ENCODE measurements at places on chromosomes 11 and 22. TPM values are rescaled to one million over a fixed set of nuclear protein-coding genes. Genes with fewer than 3 reads are reported as not detected.

DNA sequence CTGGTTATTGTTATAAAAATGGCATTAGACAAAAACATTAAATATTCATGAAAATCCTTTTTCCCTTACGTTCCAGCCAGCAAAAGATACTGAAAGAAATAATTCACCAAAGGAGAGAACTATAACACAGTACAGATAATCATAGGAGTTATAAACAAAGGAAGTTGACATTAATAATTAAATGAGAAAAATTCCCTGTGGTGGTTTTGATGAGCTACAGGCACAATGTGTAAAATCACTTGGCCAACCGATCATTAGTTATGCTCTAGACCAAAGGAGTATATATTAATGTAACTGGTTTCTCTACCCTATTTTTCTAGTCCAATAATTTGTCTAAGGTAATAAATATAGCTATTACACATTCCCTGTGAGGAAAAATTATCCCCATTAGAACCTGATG, 534.7 kb downstream of the CNTN5 start:
- no peak for DNase-seq

The MS4A6E gene
- not detected for total RNA-seq

DNA sequence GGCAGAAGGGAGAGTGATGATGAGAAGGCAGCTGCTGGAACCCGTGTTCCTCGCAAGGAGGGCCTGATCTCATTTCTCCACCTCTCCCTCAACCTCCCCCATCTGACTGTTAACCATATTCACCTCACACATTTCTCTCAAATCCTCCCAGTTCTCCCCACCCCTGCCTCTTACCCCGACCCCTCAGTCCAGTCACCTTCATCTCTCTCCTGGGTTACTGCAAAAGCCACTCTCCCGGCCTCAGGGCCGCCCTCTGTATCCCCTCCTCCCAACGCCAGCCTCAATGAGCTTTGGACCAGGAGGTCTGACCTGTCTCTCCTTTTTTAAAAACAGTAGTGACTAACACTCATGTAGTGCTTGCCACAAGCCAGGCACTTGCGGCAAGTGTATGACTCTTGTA, 29.5 kb upstream of the LMO1 start:
- no peak for DNase-seq

DNA sequence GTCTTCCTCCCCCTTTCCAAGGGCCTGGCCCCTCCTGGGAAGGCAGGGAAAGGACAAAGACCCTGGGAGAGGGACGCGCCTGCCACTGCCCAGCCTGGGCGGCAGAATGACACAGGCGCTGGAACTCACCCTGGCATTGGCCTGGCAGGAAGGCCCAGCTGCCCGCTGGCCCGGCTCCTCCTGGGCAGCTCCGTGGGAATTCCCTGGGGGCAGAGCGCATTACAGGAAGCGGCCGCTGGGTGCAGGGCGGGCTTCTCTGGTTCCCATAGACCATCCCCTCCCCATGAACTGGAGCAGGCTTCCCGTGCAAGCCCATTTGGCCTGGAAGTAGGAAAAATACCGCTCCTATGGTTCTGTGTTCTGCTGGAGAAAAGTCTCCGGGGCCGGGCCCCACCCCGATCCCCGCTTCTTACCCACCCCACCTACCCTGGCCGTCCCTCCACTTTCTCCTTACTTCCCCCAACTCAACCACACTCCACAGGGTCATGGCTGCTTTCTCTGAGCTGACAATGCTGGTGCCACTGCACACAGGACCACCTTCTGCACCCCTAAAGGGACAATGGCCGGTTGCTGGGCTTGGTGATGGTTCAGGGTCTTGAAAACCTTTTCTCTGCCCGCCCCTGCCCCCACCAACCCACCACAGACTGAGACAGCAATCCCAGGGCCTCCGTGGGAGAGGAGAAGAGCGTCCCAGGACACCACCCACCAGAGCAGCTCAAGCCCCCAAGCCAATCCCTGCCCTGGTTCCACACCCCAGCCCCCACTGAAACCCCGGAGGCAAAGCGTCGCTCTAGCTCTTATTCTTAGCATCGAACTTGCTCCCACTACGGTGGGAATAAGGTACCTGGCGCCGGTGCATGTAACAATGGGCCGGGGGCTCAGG, 58.9 kb downstream of the LINC01488 start:
- no peak for DNase-seq

DNA sequence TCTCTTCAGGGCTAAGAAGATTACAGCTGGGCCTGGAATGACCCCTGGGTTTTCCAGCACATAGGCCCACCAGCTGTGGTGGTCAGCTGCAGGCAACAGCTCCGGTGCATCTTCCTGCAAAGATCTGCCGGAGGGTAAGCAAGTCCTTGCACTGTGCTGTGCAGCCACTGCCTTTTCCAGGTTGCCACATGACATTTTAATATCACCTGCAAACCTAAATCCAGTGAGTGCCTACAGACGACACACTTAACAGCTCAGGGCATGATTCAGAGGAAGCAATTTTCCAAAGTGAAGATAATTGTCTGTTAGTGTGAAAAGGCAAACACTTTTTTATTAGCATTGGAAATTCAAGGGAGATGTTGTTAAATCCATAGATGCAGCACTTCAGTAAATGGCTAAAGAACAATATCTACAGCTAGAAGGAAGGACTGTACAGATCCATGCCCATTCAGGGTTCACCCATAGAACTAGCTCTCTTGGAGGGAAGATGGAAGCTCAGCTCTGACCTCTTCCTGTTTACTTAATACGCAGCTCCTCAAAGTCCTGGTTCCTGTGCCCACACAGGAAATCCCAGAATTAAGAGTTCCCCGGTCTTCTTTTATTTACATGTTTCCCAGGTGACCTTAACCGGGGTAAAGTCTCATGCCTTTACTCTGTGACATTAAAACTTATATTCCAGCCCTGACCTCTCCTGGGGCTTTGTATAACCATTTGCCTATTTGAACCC, 13.3 kb upstream of the NRIP3 start:
- no peak for DNase-seq

DNA sequence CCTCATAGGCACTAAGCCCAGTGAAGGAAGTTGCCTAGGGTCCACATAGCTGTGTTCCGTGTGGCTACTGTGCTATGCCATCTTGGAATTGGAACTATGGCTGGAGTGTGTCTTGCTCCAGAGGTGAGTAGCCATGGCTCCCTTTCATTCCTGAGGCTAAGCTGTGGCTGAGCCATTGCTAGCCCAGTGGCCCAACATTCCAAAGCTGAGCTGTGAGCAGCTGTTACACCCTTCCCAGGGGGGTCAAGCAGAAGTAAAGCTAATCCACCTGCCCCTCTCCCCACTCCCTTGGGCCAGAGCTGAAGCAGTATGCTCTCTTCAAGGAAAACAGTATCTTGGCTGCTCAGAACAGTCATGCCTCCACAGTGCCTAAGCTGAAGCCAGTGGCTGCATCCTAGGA, 51.1 kb downstream of the USP35 start:
- DNase-seq, result no peak

- no peak for DNase-seq
Observed at GRCh38 chr11:134386945-134387344, 25.1 kb downstream of the B3GAT1 start.

The KREMEN1 gene
- 3.1 TPM for total RNA-seq

DNA sequence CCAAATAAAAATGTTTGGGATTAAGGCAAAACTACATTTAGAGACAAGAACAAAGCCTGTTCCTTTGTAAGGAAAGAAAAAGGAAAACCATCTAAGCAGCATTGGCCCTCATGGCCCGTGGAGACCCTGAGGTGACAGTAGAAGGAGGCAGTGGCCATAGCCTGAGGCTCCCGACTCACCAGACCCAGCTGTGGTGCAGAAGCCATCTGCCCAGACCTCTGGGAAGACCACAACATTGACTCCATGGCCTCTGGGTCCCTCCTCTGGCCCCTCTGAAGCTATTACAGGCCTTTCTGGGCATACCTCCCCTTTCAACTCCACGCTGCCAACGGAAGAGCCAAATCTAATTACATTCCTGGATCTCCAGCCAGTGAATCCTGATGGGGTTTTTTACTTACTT, 6.4 kb downstream of the PRAME start:
- DNase-seq, result peak; percentile 24

DNA sequence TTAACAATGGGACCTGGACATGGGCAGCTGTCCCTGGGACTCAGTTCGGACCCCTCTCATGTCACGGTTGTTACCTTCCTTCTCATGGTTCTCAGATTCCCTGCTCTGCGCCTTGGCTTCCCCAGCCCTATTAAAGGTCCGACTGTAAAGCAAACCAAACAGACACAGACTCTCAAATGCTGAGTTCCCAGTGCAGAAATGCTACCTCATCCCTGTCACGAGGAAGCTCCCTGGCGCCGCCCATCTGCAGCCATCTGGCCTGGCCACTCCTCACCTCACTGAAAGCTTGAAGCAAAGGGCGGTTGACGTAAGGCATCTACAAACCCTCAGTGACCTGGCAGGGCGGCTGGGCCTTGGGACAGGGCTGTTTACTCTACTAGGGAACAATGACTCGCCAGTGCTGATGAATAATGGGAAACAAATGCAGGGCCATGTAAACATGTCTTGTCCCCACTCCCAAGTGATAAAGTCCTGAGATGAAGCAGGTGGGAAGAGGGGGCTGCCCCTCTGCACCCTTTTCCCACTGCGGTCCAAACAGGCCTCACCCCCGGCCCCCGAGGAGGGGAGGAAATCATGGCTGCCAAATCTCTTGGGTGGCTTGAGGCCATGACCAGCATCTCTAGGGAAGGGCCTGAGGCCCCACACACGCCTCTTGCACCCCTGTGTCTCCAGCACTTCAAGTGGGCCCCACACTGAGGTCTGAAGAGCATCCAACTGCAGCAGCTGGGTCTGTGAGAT, 49.3 kb downstream of the SCUBE1 start:
- no peak for DNase-seq

- no peak for DNase-seq
Observed at GRCh38 chr11:57622263-57622662, 24.8 kb downstream of the SERPING1 start.

The FOLR1 gene
- total RNA-seq, result not detected

DNA sequence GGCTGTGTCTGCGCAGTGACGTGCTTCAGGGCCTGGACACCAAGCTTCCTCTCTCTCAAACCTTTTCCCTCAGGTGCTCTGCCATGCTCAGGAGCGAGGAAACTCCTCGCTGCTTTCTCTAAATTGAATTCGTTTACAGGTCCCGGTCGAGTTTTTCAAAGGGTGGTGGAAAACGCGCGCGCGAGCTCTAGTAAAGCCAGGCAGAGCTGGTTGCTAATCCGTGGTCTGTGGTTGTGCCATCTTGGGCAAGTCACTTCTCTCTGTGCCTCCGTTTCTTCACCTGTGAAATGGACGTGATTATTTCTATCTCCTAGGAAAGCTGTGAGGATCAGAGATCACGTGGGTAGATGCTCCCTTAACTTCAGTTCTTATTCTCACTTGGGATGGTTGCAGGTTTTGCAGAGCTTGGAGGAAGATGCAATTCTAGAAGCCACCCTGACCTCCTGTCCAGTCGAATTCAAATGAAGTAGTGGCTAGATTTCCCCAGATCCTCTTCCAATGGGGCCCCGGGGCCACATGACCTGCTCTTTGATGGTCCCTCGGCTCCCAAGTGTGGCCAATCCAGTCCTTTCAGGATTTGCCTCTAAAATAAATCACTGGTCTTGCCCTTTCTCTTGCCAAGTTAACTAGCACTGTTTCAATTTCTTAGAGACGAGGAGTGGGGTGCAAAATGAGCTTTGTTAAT, 10.5 kb upstream of the ALX4 start:
- DNase-seq, result no peak

The C11orf86 gene
- total RNA-seq, result not detected

GRCh38 chr22:23180893-23181720, 798 bp downstream of the BCR start:
- no peak for DNase-seq

- DNase-seq, result no peak
Observed at GRCh38 chr11:113521737-113522517, 46.7 kb upstream of the DRD2 start.

The HIC2 gene
- total RNA-seq, result 23.5 TPM

The FGF19 gene
- not detected for total RNA-seq

DNA sequence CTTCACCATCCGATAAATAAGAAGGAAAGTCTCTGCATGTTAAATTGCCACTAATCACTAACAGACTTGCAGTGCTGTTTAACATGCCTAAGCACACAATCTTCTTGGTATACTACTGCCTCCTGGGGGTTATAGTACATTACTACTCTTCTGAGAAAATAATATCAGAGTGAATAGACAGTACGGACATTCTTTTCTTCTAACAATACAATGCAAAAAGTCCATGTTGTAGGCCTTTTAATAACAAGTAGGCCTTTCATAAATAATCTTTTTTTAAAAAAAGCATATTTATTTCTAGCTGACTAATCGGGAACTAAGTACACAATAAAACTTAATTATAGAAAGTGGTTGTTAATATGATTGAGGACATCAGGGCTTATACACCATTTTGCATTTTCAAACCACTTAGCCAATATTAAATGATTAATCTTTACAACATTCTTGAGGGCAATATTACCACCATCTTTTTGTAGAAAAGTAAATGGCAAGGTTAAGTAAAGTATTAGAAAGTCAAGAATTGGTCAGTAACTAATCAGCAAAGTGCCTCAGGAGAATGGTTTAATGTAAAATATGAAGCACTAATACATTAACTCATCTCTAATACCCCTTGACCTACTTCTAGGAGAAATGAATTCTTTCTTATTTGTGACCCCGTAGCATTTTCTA, 84.7 kb downstream of the TTC28 start:
- DNase-seq, result no peak

DNA sequence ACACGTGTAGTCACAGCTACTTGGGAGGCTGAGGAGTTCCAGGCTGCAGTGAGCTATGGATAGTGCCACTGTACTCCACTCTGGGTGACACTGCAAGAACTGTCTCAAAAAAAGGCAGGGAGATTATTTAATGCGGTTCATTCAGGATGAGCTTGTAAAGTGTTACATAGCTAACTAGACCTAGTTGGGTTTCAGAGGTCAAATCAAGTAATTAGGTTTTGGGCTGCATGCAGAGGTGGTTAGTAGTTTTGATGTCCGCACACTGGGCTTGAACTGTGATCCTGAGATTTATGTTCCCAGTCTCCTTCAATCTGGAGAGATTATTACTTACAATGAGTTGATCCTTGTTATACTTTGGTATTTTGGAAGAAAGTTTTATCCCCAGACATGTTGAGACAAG, 2.1 kb upstream of the RBM4 start:
- DNase-seq, result no peak

The LMO2 gene
- total RNA-seq, result 223 TPM

DNA sequence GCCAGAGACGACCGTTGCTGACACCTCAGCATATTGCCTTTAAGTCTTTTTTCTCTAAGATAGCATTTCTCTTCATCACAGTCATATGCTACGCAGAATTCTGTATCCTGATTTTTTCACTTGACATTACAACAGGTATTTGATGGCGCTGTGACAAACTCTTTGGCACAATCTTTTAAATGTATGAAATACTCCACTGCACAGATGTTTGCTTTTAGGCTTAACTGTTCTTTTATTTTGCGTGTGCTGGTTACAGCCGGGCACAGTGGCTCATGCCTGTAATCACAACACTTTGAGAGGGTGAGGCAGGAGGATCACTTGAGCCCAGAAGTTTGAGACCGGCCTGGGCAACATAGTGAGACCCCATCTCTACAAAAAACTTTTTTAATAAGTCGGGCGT, 52.0 kb upstream of the PPP6R3 start:
- DNase-seq, result no peak

GRCh38 chr22:26285632-26286031, 116.4 kb downstream of the SEZ6L start:
- no peak for DNase-seq

GRCh38 chr22:41922328-41922727, 4.3 kb downstream of the TNFRSF13C start:
- no peak for DNase-seq

The FAM181B gene
- 1.0 TPM for total RNA-seq

The SLC25A22 gene
- 17.8 TPM for total RNA-seq

All from endothelial cell (in vitro differentiated cells).